Activated CD8-positive, alpha-beta memory T cell treated with anti-CD3 and anti-CD28 coated beads, Interleukin-2, amount 10 ng/mL, durations not matched to agents 7 days and 5 days (primary cell): ENCODE measurements at places on chromosomes 13 and 19.

DNA sequence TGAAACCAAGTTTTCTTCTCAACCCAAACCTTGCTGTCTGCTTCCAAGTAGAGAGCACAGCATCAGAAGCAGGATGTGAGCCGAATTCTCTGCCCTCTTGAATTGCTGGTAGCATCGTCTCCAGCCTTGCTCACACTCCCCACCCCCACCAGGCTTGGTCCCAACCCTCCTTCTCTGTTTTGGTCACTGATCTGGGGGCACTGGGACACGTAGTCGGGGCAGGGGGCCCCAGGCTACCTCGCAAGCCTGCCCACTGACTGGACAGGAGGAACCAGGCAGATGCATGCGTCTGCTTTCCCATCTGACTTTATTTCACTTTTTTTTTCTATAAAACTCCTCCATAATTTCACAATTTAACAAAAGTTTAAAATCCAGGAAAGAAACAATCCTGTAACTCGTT lies 69.7 kb downstream of the MLLT1 start:
- DNase-seq, result no peak

- DNase-seq, result no peak
These were observed 276.3 kb upstream of the SOX21 start for GRCh38 chr13:94988654-94989053.

DNA sequence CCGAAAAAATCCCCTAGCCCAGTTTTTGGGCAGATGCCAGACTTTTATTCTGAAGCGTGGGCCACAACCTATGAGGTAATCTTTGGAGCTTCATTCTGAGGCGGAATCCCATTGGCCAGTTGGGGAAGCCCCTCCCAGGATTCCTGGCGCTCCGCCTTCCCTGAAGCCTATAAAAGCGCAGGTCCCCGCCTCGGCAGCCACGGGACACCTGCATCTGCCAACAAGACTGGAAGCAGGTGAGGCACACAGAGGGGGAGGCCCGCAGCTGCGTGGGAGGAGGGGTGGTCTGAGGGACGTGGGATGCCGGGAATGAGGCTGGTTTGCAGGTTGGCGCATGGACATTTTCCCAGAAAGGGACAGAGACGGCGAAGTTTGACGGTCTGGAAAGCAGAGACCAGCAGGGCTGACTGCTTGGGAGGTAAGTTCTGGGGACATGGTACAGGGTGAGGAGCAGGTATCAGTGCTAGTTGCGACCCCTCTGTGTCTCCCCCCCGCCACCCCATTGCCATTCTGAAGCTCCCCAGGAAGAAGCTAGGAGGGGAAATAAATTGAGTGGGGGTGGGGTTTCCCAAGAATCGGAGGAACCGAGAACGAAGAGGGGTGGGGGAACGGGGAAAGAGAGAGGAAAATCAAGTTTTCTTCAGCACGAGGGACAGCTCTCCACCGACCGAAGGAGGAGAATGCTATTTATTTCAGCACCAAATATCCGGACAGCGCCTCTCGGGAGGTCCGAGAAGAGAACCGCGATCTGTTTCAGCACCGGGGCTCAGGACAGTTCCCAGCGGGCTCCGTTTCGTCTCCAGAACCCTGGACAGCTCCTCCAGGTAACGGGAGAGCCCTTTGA lies 22.4 kb upstream of the FEM1A start:
- peak; percentile 87 for DNase-seq

- DNase-seq, result no peak
These were observed 19.9 kb upstream of the GDF15 start for GRCh38 chr19:18366021-18366435.

DNA sequence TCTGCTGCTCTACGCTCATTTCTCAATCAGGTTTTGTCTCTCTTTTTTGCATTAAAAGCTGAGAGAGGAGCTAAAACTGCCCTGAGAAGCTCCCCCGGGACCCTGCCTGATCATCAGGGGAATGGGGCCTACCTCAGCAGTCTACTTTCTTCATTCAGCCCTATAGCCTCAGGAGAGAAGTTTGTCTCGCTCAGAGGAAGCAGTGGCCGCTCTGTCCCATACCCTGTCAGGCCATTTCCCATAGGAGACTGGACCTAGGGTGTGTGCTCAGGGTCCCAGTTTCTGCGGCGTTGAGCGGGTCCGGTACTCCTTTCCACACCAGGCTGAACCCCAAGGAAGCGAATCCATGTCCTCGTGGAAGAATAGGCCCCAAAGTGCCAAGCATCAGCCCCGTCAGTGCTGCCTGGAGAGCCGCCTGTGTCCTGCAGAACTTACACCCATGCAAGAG lies 21.7 kb downstream of the UBE2L5 start:
- no peak for DNase-seq

- no peak for DNase-seq
These were observed 54.7 kb upstream of the F7 start for GRCh38 chr13:113050734-113051431.

DNA sequence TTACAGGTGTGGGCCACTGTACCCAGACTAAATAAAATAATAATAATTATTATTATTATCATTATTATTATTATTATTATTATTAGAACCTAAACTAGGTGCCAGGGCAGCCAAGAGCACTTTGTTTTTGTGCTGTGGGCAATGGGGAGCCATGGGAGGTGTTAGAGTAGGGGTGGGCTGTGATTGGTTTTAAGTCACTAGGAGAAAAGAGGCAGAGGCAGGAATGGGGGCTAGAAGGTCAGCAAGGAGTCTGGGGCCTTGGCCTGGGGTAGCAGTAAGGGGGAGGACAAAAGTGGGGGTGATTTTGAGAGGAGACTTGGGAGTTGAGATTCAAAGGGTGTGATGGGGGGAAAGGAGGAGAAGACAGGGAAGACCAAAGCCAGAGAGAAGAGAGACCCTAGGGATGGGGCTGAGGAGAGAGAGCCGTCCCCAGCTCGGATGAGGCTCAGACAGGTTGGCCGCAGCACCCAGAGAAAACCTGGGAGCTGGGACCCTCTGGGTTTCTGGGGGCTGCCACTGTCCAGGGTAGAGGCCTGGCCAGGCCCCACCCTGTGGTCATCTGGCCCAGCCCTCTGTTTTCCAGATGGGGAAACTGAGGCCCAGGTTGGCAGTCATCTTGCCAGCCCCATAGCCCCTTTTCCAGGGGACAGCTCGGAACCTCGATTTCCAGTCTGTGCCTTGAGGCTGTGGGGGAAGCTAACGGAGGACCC lies 17.8 kb upstream of the BTBD2 start:
- no peak for DNase-seq

DNA sequence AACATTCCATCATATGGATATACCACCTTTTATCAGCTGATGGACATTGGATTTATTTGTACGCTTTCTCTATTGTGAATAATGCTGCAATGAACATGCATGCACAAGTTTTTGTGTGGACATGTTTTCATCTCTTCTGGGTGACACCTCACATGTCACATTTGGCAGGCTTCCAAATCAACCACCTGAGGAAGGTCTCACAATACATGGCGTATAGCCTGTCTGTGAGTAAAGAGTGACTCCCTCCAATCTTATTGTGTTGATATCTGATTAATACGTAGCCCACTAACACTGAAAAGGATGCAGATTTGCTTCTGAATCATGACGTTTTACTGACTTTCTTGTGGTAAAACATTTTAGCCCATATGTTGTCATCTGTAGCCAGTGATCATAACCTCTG lies 61.1 kb downstream of the SLC15A1 start:
- no peak for DNase-seq

DNA sequence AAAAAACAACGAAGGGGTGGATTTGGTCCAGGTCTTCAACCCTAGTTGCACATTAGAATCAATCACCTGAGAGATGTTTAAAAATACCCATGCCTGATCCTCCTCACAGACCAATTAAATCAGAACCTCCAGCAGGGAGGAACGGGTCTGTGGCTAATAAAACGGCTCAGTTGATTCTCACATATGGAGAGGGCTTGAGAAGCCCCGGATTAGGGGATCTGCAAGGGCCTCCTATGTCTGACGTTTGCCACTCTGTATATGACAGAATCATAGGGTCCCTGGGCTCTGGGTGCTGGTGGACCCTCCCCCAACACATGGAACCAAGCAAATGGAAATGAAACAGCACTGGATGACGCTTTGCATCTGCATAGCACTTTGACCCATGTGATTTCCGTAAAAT lies 36.7 kb upstream of the C13orf42 start:
- no peak for DNase-seq

DNA sequence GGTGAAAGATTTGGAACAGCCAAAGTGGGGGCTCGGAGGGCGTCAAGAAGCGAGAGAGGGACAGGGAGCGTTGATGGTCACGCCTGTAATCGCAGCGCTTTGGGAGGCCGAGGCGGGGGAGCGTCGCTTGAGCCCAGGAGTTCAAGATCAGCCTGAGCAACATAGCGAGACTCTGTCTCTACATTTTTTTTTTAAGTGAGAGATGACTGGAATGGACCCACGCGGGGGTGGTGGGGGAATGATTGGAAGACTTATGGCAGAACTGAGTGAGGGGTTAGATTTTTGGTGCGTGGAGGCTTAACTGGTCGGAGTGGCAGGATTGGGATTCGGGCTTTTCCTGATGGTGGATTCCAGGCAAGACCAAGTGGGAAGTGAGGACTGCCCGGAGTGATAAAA lies 725 bp downstream of the PSMD8 start:
- DNase-seq, result no peak

DNA sequence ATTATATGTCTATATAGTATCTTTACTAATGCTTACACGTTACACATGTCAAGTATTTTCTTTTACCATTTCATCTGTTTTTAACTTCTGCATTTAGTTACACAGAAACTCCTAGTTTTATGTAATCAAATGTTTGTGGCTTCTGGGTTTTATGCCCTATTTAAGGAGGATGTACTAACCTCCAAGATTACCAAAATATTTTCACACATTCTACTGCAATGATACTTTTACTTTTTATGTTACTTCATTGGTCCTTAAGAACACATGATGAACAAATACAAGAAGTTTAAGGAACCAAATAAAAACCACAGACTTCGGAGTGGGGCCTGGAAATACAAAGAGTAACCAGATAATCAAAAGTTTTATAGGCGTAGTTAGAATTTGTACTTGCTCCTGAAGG lies 37.2 kb downstream of the ZC3H13 start:
- DNase-seq, result no peak

DNA sequence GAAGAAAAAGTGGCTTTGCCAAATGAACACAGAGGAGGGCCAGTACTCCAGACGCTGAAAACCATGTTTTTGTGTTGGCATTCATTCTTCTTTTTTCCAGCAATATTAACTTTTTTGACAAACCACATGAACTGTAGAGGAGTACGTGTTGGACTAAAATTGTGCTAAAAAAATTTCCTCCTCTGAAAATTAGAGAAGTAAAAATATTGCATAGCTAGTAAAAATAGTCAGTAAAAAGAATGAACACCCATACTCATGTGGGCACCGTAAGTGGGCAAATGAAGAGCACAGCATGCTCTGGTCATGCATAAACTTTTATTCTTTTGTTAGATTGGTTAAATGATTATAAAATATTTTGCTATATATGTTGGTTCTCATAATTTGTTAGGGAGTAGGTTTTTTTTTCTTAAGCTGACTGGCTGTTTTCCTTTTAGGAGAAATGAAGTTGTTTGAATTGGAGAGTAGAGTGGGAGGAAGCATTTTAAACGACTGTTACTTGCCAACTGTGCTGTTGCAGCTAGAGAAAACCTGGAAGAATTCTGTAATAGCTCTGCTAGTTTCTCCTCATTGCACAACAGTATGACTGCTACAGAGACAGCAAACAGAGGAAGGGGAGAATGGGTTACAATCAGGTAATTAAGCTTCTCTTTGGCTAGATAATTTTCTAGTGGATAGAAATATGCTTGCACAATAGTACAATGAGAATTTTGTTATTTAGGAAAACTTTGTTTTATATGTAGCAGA lies 222.4 kb downstream of the KCTD12 start:
- DNase-seq, result no peak

DNA sequence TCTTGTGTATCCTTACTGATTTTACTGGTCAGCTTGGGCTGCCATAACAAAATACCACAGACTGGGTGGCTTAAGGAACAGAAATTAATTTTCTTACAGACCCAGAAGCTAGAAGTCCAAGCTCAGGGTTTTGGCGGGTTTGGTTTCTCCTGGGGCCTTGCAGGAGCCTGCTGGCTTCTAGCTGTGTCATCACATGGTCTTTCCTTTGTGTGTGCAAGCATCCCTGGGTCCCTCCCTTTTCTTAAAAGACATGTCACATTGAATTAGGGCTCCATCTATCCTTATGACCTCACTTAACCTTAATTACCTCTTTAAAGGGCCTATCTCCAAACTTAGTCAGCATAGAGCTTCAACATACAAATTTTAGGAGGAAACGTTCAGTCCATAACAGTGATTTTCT lies 23.4 kb downstream of the UBAC2 start:
- no peak for DNase-seq

DNA sequence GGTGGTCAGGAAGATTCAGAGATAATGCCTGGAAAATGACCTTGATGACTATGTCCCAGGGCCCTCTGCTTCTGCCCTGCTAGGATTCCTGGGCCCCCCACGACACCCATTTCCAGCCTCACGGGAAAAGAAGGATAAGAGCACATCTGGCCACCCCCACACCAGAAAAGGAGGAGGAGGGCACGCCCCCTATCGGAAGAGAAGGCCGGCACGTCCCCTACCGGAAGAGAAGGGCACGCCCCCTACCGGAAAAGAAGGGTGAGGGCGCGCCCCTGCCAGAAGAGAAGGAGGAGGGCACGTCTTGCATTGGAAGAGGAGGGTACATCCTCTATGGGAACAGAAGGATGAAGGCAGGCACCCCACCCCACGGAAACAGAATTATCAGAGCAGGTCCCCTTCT lies 84.3 kb downstream of the IER2 start:
- DNase-seq, result peak; percentile 77

GRCh38 chr19:51916167-51916566 lies 11.1 kb upstream of the ZNF613 start:
- DNase-seq, result no peak

- DNase-seq, result no peak
These were observed 578.8 kb downstream of the DCT start for GRCh38 chr13:93900731-93901130.

GRCh38 chr13:113044391-113045114 lies 61.0 kb upstream of the F7 start:
- DNase-seq, result no peak

GRCh38 chr19:31518216-31519020 lies 169.2 kb upstream of the TSHZ3 start:
- no peak for DNase-seq

DNA sequence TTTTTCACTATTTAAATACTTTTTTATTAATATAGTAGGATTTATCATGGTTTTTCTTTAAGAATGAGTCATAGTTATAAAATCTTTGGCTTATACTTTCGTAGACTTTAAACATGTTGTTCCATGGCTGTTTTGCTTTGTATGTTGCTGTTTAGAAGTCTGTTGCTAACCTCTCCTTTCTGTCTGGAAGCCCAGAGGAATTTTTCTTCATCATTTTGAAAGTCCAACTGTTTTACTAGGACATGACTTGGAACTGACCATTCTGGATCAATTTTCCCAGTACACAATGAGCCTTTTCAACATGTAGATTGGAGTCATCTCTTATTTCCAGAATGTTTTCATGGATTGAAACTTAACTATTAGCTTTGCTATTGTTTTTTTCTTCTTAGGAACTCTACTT lies 7.9 kb downstream of the CAB39L start:
- DNase-seq, result no peak

GRCh38 chr19:963486-963951 lies 20.6 kb upstream of the WDR18 start:
- DNase-seq, result no peak
